ENCODE measurements at places on chromosomes 13 and 19.

DNA sequence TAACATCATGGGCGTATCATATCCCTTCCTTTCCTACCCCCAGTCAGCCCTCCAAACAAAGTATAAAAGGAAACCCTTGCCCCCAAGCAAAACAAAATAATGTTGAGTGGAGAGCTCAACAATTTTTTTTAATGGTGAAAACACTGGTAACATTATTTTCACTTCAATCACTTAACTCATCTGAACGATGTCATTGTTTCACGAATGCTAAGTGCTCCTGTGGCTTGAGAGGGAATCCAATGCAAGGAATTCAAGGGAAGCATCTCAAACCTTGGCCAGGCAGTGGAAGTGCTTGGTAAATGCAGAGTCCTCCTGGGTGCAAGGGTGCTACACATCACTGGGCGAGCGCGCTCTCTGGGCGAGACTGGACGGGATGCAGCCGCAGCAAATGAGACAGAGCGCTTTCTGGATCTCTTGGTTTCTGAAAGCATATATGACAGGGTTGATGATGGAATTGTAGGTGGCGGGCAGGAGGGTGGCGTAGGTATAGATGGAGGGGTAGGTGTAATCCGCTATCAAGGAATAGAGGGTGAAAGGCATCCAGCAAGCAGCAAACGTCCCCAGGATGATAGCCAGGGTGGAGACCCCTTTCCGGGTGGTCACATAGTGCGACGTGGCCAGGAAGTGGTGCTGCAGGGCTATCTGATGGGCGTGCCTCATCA is 2.0 kb downstream of the GPR12 start:
- DNase-seq, result no peak

GRCh38 chr19:10952809-10953208 is 8.0 kb upstream of the SMARCA4 start:
- no peak for DNase-seq

DNA sequence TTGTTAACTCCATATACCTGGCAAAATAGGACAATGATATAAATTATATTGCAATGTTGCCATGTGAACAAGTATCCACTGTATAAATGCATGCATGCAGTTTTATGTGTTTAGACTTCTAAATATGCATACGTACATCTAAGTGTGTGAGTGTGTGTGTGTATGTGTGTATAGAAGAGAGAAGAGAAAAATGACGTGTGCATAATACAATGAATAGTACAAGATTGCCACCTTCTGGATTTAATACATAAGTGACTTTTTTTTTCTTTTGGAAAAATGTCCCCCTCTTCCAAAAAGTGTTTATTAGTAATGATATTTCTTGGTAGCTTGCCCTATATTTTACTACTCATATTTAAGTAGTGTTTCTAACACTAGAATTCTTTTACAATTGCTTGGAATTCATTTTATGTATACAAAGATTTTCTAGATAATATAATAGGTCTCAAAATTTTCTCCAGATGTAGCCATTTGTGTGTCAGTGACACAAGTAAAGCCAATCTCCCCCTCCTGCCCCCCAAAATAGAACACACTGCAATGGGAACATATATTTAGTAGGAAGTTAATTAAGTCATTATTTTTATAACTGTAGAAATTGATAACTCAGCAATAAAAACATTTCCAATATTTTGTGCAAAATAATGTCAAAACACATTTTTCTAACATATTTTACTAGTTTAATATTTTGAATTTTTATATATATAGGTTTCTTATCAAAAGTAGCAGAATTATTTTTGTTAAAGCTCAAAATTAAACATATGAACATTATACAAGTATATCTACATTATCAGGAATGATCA is 783.3 kb upstream of the ATXN8OS start:
- peak; percentile 27 for DNase-seq

DNA sequence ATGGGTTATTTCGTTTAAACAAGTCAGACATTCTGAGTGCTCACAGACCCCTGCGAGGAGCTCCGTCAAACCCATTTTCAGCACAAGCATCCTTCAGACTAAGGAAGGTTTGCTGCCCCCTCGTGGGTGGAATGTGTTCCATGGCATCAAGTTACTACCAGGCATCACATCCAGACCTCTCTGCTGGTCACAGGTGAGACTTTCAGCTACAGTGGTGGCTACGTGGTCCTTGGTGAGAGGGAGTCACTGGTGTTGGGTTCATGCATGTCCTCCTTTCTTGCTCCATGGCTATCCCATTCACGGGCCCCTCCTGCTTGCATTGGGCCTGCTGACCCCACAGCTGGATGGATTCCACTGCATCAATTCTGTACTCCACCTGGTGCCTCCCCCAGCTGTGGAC is 9.1 kb upstream of the LILRB5 start:
- peak; percentile 65 for DNase-seq

DNA sequence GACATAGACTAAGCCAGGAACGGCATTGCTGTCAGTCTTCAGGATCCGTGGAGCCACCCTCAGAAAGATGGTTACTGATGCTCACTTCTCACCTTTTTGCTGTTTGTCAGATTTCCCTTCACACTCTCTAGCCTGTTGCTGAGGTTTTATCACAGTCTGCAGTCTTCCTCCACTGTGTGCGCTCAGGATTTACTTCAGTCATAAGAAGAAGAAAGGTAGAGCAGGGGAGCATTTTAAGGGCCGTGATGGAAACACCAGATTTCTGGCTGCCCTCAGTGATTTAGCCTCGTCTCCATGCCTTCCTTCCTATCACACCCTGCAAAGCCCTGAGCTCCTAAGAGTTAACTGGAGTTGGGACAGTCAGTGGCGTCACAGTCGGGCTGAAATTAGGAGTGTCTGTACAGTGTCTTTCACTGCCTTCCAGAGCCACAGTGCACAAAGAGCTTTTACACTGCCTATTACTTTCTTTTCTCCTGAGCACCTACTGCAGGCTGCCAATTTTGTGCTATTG is 60.0 kb upstream of the GPR183 start:
- no peak for DNase-seq

GRCh38 chr19:46014534-46014933 is 8.3 kb downstream of the PGLYRP1 start:
- no peak for DNase-seq

- peak; percentile 32 for DNase-seq
Measured at GRCh38 chr13:32585550-32586079, 637 bp upstream of the PDS5B start.

DNA sequence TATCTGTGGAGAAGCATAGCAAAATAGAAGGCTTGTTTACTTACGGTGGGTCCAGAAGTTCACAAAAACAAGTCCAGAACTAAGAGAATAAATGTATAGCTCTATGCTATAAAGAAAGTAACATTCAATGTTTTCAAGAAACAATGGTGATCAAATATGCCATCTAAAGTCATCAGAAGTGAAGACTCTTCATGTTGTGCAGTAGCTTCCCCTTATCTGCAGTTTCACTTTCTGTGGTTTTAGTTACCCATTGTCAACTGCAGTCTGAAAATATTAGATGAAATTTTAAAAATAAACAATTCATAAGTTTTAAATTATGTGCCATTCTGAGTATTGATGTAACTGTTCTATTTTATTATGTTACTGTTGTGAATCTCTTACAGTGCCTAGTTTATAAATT is 72.5 kb downstream of the EDNRB start:
- DNase-seq, result no peak

GRCh38 chr13:92657565-92657964 is 569.0 kb upstream of the GPC6 start:
- DNase-seq, result peak; percentile 2

- DNase-seq, result no peak
Measured at GRCh38 chr13:40878321-40878720, 88.9 kb downstream of the SLC25A15 start.

GRCh38 chr19:34261334-34262109 is 7.2 kb downstream of the GARRE1 start:
- no peak for DNase-seq

- DNase-seq, result no peak
Measured at GRCh38 chr13:90740099-90740498, 607.4 kb upstream of the MIR17HG start.

DNA sequence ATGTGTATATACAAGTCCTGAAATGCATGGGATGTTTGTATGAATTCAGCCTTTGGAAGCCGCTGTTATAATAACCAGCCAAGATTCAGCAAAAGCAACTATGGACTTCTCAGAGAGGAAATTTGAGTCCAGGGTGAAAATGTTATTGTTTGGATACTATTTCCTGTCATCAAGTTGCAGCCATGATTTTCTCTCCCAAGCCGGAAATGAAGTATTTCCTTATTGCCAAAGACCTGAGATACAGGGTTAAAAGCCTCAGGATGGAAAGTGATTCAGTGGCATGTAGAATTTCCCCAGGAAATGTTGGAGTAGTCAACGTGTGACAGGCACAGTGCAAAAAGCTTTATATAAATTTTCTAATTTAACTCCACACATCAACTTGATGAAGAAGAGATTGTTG is 133.9 kb downstream of the IRS2 start:
- no peak for DNase-seq

GRCh38 chr13:102002287-102002686 is 399.6 kb downstream of the FGF14 start:
- no peak for DNase-seq

- DNase-seq, result no peak
Measured at GRCh38 chr13:40814803-40815202, 25.4 kb downstream of the SLC25A15 start.

GRCh38 chr13:36571444-36571843 is 102.4 kb upstream of the SERTM1 start:
- DNase-seq, result no peak

DNA sequence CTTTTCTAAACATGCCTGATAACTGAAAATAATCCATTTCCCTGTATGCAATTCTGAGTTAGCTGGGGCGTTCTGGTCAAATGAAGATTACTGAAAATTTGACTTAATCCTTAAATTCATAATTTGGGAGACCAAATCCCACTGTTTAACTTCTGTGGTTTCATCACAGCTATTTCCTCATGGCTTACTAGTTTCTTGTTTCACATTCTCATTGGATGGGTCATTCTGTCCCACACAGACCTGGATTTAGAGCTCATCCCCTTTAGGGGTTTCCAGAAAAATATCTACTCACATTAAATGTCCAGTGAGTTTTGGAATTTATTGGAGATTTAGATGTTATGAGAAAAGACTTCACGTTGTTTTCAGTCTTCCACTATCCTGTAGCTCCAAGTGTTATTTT is 709.3 kb upstream of the KLHL1 start:
- DNase-seq, result peak; percentile 43

- DNase-seq, result no peak
Measured at GRCh38 chr13:68940049-68940448, 1167.6 kb upstream of the ATXN8OS start.

- no peak for DNase-seq
Measured at GRCh38 chr19:53657330-53657729, 25.5 kb downstream of the DPRX start.

DNA sequence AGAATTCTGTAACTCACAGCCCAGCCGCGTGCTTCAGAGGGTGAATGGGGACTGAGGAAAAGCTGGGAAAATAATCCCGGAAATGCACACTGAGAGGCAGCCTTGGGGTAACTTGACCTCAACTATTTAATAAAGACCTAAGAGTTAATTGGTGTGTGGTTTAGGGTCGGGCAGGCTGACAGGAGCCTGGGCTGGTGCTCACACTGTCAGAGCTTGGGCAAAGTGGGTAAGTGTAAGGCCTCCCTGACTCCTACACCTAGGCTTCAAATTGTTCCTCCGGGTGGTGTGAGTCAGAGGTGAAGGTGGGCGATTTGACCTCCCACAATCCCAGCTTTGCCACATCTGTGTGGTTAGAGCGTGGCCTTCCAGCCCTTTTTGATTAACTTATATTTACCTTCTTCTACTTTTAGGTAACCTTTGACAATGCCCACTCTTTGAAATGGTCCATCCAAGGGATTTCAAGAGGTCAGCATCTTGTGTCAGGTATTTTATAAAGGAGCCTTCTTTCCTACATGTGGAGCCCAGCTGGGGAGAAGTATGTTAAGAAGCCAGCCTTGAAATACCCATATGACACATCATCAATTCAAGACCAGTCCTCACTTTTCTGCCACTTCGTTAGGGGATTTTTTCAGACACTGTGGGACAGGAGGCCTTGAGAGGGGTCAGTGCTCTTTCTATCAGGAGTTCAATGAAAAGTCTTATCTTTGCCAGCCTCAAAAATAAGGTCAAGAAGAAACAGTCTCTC is 114.2 kb downstream of the NUFIP1 start:
- DNase-seq, result peak; percentile 37

GRCh38 chr19:4304538-4305256 is at the start of gene FSD1:
Gene FSD1, plus strand, starts transcription at chr19:4304598. Its CDS starts 149 bp downstream, at chr19:4304747.
- DNase-seq, result peak; percentile 72

GRCh38 chr13:81314461-81314860 is 973.5 kb upstream of the SPRY2 start:
- DNase-seq, result no peak

DNA sequence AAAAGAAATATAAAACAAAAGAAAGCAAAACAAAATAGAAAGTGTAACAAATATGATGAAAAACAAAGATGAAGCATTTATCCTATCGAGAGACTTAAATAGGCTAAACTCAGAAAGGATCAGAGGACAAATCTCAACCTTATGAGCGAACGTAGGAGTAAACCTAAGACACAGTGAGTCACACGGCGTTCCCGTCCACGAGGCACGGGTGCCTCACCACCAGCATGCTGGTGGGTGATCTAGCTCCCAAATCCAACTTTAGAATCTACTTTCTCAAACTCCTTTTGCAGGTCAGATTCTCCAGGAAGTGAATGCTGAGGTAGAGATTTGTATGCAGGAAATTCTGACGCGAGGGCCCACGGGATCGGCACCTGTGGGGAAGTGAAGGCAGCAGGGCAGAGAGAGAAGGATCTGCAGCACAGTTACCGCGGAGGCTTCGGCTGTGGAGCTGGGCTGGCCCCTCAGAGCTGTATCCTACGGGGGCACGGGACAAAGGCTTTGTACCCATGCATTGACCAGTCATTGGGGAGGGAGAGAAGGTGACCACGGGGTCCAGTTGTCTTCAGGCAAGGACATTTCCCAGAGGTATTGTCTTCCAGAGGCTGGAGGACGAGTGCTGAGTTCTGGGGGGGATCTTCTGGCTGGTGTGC is 7.5 kb upstream of the MIER2 start:
- DNase-seq, result no peak

DNA sequence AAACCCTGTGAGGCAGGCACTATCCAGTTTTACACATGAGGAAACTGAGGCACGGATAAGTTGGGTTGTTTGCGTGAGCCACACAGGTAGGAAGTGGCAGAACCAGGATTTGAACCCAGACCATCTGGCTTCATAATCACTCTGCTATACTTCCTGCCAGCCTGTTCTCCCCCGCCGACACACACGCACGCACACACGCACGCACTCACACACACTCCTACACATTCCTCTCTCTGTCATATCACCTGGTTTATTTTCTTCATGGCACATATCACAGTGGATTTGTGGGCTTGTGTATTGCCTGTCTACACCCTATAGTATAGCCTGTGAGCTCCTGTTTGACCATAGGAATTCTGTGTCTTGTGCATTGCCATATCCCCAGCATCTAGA is 140.0 kb downstream of the SIPA1L3 start:
- DNase-seq, result no peak

- no peak for DNase-seq
Measured at GRCh38 chr13:45411221-45411620, 7.0 kb downstream of the SLC25A30 start.

GRCh38 chr13:106371024-106371423 is 164.4 kb downstream of the EFNB2 start:
- DNase-seq, result no peak

- DNase-seq, result no peak
Measured at GRCh38 chr13:78256484-78256883, 337.9 kb upstream of the EDNRB start.

Data from fibroblast of skin of scalp (primary cell).